ENCODE measurements at places on chromosomes 12 and 14.

GRCh38 chr12:68844788-68845695 lies 37.1 kb downstream of the MDM2 start:
- no peak for DNase-seq

- no peak for DNase-seq
Measured at GRCh38 chr12:56991319-56992246, 14.8 kb downstream of the ZBTB39 start.

- no peak for DNase-seq
Measured at GRCh38 chr12:108374596-108375320, 35.6 kb upstream of the CMKLR1 start.

- no peak for DNase-seq
Measured at GRCh38 chr12:40405419-40405818, 180.6 kb downstream of the LRRK2 start.

- no peak for DNase-seq
Measured at GRCh38 chr12:71546322-71546861, 106.8 kb downstream of the LGR5 start.

DNA sequence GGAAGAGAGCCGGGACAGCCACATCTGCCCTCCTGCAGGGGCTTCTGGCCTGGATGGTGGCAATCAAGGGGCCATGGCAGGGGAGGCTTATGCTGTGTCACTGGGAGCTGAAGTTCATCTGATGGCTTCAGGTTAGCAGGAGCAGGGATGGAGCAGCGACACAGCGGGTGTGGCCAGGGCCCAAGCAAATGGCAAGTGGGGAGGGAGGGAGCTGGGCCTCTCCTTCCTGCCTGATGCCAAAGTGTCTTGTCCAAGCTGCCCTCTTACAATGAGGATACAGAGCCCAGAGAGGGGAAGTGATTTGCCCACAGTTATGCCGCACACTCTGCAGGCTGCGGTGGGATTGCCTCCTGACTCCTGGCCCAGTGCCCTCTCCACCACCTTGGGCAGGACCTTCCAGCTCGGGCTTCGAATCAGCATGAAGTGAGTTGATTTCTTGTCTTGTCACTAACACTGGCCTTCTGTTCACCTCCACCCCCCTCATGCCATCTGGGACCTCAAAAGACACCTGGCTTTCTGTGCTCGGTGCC lies 51.3 kb downstream of the IQSEC3 start:
- DNase-seq, result no peak

DNA sequence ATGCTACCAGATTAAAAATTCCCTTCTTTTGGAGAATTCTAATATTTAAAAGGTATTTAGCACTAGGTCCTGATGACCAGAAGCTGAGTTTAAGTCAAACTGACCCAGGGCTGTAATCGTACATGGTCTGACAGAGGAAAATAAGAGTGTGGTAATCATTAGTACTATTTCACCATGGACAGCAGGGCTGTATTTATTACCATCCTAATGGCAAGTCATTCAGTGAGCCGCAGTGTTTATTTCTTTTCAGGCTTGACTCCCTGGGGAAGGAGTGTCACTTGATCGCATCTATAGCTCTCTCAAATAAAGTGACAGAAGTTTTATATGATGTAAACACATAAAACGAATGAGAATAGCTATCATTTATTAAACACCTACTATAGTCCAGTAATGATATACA lies 261.8 kb downstream of the BTG1 start:
- DNase-seq, result no peak

- DNase-seq, result peak; percentile 35
Measured at GRCh38 chr12:49706351-49707127, 666 bp downstream of the FMNL3 start.

GRCh38 chr14:21802441-21802840 lies 128.8 kb upstream of the OR4E1 start:
- no peak for DNase-seq

- no peak for DNase-seq
Measured at GRCh38 chr12:1827826-1828805, 7.8 kb downstream of the LRTM2 start.

Measured in activated CD4-positive, CD25-positive, alpha-beta regulatory T cell treated with anti-CD3 and anti-CD28 coated beads, Interleukin-2, amount 50 U/mL, for 72 hours (primary cell).